ENCODE measurements at places on chromosomes 2 and 18.

- no peak for DNase-seq
These were observed 328.9 kb downstream of the CLIP4 start for GRCh38 chr2:29444150-29444549.

DNA sequence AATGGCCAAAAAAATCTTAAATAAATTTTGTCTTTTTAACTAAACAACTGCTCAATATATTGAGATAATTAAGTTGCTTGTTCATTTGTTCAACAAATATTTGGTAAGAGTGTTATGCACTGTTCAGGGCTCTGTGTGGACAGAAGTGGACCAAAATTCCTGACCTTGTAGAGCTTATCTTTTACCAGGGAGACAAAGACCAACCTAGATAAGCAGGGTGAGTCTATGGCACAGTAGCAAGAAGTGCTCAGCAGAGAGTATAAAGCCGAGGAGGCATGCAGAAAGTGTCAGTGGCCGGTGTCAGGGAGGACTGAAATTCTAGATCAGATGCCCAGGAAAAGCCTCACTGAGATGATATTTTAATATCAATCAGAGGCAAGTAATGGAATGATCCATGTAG is 2.6 kb downstream of the RAB27B start:
- no peak for DNase-seq

DNA sequence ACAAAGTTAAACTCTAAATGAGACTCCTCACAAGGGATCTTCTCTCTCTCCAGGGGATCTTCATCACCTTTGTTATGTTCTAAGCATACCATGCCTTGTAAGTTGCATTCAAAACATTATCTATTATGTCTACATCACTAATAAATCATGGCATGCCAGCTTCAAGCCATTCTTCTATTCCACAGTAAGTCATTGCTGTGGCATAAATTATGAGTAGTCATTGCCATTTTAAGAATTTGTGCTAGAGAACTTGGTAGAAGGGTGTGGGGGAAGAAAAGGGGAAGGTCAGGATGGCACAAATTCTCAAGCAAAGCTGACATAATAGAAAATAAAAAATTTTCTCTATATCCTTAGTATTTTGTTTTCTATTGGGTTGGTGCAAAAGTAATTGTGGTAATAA is 33.5 kb downstream of the BARD1 start:
- DNase-seq: peak; percentile 7

- no peak for DNase-seq
These were observed 21.9 kb downstream of the TEX44 start for GRCh38 chr2:231614559-231615057.

DNA sequence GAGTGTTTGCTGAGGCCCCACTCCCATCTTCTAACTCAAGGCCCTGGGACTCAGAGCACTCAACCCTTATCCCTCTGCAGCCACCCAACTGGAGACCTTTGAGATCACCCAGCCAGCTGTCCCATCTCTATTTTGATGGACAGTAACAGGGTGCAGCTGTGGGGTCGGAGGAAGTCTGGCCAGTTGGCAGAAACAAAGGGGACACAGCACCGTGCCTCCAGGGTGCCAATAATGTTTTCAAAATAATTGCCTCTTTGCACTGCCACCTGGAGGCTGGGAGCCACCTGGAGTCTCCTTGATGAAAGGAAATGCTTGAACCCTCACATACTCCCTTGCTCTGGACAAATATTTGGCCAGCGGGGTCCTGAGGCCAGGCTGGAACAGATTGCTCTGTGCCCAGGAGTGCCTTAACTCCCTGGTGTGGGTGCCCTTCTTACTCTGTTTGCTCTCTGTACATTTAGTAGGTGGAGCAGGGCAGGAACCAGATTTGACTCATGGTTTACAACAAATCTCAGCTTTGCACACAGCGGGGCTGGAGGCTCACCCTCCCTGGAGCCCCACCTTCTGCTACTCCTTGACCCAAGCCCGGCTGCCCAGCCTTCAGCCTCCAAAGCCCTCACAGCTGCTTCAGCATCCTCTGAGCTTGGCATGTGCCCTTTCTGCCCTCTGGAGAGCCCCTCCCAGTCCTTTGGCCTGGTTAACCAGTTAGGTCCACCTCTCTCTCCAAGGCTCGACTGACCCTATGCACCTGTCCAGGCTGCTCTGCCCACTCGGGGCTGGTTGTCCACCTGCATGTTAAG is 17.2 kb downstream of the MAL start:
- no peak for DNase-seq

GRCh38 chr2:129793431-129793902 is 186.0 kb upstream of the RAB6C start:
- DNase-seq: no peak

DNA sequence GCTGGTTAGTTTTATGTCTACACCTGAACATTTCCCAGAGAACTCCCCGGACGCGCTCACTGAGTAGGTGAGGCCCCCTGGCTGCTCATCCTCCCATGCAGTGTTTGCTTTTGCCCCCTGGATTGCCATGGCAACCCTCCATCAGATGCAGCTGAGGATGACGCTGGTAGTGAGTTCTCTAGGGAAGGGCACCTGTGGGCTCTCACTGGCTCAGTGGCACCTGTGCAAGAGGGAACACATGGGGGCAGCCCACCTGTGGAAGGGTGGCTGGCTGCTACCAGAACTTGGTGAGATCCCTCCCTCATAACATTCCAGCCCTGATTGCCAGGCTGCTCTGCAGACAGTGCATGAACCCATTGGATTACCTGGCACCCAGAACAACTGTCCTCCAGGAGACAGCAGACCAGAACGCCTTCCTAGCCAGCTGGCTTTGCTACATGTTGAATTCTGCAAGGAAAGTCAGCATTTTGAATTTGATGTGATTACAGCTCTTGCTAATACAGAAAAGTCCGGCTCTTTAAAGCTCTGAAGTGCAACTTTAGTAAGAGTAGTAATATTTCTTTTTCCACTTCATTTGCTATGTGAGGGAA is 21.7 kb downstream of the COA5 start:
- DNase-seq: no peak

- no peak for DNase-seq
These were observed 47.2 kb downstream of the TRIP12 start for GRCh38 chr2:229874647-229875046.

DNA sequence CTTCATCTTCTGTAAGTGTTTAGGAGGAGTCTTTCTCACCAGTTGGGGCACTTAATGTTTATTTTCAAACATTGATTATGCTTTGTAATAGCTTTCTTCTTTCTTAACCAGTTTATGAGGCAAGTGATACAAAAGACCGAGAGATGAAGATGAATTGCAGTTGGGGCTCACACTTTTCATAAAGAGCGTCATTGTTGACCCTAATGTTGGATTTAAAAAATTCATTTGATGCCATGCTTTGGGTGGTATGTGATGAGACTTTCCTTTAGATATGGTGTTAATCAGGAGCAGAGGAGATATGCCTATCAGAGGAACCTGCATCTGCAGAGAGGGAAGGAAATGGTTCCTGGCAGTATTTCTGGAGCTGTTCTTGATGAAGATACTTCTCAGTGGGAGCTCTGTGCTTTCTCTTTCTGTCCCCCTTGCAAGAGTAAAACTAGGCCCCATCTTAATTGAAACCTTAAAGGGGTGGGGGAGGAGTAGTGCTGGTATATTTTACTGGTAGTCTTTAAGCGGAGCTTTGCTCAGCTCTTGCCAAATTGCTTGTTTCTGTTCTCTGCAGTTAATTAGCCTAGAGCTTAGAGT is 2.3 kb downstream of the EML4 start:
- peak; percentile 23 for DNase-seq

- DNase-seq: no peak
These were observed 26.0 kb upstream of the TNS1 start for GRCh38 chr2:218028562-218029348.

- DNase-seq: peak; percentile 54
These were observed 66.8 kb upstream of the DNER start for GRCh38 chr2:229780856-229781773.

Data from EL (cell line).